Activated CD4-positive, alpha-beta T cell treated with anti-CD3 and anti-CD28 coated beads, Interleukin-2, amount 50 U/mL, for 4 hours (primary cell): ENCODE measurements at places on chromosomes 11 and 22.

DNA sequence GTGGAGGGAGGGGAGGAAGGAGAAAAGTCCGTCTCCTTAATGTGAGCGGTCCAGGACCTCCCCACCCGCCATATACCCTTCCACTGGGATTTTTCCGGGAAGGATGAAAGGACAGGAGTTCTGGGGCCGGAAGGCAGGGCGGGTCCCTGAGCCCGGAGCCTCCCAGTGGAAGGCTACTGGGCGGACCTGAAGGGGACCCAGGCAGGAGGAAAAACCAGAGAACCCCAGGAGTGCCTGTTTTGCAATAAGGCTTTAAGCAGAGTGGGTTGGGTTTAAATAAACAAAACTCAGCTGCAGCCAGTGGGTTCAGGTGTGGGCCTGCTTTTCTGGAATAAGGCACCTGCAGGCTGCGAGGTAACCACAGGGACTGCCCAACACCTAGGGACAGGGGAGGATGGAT is 1.7 kb upstream of the CELSR1 start:
- no peak for DNase-seq

DNA sequence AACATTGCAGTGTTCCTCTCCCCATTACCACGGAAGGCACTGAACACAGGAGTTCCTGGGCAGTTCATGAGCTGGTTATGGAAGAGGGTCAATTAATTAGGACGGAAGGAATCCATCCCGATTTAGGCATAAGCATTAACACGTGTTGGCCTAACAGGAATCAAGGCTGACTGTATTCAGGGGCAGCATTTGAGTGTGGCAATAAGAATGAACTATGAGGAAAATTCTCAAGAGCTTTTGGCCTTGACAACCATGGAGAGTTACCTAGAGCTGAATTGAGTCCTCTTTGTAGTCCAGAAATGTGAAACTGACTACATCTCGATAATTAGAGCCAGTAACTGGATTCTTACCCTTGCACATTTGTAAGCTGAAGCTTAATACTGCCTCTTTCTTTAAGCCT is 82.4 kb upstream of the CRTAM start:
- DNase-seq: no peak

GRCh38 chr22:16915701-16916100 is 90.5 kb upstream of the XKR3 start:
- DNase-seq: no peak

DNA sequence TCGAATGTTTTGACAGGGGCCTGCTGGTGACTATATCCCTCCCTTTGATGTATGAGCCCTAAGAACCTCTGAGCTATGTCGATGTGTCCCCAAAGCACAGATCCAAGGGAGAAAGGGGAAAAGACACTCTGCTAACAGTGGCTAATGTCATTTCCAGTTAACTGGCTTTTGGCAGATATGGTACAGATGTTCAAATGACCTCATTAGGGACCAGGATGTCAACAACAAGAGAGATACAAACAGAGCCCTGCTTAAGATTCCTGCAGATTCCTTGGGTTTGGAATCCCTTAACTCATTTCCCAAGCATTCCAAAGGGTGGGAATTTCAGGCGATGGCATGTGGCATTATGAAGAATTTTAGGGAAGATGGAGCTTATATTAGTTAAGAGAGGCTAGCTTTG is 517.3 kb downstream of the SOX6 start:
- DNase-seq: no peak

DNA sequence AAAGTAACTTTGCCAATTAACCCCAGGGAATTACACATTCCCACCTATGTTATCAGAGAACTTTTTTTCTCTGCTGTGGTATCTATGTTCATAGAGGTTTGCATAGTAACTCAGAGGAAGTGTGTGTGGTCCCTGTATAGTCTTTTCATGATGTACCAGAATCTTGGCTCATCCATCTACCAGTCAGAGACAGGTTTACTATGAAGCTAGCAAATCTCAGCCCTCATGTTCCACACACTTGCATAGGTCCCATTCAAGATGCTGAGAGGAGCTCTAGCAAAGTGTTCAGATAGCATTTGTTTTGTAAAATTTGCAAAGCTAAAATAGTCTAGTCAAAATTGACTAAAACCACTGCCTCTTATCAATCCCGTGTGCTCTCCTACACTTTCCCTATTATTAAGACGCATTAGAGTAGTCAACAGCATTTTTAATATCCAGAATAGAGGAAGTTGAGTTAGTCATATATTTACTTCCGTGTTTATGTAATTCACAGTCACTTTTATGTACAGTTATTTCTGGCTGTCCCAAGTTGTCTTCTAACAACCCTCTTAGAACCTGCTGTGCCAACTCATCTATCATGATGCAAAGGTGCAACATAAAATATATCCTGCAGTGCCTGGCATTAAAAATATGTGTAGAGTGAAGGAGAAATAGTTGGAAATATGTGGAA is 184.2 kb downstream of the FAM76B start:
- DNase-seq: no peak
